ENCODE measurements at places on chromosomes 1 and 21.

- DNase-seq = no peak
Measured at GRCh38 chr1:235014756-235015155, 113.9 kb downstream of the TOMM20 start.

DNA sequence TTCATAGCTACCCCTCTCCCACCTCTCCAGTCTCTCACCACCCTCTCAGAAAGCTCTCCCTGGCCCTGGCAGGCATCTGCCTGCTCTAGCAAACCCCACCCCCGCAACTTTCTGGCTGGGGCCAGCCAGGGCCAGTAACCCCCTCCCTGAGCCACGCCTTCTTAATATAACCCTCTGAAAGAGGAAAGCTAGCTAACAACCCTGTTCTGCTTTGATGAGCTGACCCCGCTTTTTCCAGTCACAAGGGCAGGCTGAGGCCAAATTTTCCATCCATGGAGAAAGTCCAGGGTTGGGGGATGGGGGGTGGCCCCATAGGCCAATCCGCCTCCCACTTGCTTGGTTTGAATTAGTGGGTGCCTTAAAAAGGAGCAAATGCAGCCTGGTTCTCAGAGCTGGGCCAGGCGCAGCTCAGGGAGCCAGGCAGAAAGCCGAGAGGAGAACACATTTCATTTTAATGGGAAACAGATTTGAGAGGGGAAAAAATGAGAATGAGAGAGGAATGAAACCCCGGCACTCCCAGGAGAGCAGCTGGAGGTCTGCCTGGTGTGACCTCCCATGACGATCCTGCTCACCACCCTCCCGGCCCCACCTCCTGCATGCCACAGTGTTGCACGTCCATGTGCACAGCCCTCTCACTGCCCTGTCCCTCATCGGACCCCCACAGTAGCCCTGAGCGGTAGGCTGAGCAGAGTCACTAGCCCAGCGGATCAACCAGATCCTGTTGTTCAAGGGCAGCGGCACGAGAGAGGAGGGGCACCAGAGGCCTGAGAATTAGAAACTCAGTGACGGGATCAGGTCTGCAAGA lies 62.3 kb downstream of the OPTC start:
- DNase-seq = no peak

DNA sequence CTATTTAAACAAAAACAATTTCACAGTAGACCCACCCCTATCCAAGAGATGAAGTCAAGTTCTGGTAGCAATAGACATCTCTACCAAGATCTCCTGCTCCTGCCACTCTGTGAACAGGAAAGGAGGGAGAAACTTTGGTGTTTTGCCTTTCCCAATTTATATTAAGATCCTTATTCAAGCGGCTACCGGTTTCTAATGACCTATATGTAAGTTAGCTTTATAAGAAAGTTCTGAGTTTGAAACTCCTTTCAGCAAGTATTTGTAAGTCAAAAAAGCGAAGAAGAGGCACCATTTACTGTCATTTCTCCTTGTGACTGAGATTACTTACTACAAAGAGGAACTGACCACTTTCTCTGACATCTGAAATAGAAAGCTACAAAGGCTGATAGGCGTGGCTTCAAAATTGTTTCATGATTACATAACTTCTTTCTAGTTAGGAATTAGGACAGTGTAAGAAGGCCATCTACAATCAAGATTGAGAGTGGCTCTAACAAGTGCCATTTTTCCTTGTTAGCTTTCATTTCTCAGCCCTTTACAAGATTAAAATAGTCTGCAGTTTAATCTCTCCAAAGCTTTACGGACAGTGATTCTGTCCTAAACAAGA lies at the start of gene MNDA:
TSS of gene MNDA (plus strand) at position 448 of the 604 bp plus-strand sequence. CDS start 10,803 bp downstream, outside the sequence.
- no peak for DNase-seq

GRCh38 chr1:118077331-118078045 lies 107.5 kb downstream of the SPAG17 start:
- no peak for DNase-seq

- DNase-seq = no peak
Measured at GRCh38 chr1:8625491-8625890, 191.9 kb downstream of the RERE start.

DNA sequence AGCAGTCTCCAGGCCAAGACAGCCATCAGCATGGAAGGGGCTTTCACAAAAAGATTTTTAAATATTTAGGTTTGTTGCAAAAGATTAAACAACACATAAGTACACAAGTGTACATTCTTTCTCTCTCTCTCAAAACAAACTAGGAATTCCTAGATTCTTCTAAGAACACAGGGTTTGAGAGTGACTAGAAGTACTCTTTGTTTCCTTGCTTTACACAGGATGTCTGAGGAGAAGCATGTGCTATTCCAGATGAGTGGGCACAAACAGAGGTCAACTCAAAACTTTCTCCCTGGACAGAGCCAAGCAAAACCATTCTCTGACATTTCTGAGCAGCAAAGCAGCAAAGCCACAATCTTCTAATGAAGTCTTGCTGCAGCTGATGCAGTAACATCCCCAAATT lies 210.6 kb upstream of the HOOK1 start:
- DNase-seq = no peak

DNA sequence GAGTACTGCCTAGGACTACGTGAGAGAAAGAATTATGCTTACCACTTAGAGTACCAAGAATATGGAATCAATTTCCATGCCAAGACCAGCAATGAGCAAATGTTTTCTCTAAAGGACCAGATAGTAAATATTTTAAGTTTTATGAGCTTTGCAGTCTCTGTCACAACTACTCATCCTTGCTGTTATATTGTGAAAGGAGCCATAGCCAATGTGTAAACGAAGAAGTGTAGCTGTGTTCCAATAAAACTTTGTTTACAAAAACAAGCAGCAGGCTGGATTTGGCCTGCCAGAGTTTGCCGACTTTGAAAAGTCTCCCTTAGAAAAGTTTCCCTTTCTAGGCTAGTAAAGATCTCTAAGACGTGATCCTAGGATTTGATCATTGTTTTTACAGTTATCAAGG lies 128.8 kb downstream of the PDE4B start:
- DNase-seq = no peak

- DNase-seq = no peak
Measured at GRCh38 chr1:35929730-35930592, 944 bp upstream of the AGO3 start.

DNA sequence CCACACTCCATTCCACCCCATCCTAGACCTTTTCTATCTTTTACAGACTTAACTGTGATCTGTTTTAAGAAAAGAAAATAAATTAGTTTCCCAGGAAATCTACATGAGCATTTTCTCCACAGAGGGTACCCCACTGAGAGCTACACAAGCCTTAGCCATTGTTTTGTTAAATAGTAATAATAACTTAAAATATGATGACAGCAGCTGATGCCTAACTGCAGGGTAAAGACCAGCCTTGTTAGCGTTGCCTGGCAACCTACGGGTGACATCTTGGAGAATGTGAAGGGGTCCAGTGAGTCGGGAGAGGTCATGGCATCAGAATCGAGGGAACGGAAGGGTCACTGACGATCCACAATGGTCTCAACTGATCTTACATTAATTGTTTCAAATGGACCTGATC lies 233.2 kb upstream of the PBX1 start:
- DNase-seq = no peak

GRCh38 chr1:36900128-36900527 lies 134.2 kb downstream of the GRIK3 start:
- DNase-seq = no peak

DNA sequence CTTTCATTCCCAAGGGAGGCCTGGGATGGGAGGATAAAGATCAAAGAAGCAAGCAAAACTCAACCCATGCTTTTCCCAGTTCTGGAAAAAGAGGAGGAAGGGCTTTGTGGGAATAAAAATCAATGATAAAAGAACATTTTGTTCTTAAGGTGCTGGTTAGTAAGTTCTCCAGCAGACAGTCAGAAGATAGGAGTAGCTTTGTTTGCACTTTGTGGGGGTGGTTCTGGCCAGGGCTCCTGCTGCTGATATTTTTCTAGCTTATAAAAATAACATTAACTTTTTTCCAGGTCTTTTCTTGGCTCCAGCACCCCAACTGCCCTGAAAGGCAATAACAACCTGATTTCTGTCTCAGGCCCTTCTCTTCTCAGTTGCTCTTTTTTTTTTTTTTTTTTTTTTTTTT lies 220.0 kb downstream of the FGGY start:
- no peak for DNase-seq

GRCh38 chr1:117803318-117803717 lies 126.1 kb downstream of the GDAP2 start:
- DNase-seq = no peak

DNA sequence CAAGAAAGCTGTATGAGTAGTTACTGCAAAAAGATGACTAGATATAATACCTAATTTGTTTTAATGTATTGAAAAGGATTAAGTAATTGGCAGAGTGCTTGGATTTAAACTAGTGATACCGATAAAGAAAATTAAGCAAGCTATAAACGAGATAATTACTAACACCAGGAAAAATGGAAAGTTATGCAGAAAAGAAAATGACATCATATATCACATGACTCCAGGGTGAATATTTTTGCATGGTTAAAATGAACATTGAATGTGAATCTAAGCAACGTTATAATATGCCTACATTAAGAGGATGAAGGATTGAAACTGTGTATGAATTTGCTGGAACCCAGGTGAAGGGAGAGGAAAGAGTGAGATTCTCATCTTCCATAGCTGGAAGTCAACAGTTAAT lies 644.4 kb downstream of the ADGRL2 start:
- no peak for DNase-seq

- no peak for DNase-seq
Measured at GRCh38 chr1:40302475-40302874, 14.6 kb downstream of the COL9A2 start.

GRCh38 chr1:46527474-46528296 lies 23.8 kb downstream of the KNCN start:
- DNase-seq = peak; percentile 51

GRCh38 chr1:208499601-208500000 lies 255.4 kb upstream of the PLXNA2 start:
- DNase-seq = no peak

- no peak for DNase-seq
Measured at GRCh38 chr1:67601539-67601938, 83.5 kb upstream of the GADD45A start.

DNA sequence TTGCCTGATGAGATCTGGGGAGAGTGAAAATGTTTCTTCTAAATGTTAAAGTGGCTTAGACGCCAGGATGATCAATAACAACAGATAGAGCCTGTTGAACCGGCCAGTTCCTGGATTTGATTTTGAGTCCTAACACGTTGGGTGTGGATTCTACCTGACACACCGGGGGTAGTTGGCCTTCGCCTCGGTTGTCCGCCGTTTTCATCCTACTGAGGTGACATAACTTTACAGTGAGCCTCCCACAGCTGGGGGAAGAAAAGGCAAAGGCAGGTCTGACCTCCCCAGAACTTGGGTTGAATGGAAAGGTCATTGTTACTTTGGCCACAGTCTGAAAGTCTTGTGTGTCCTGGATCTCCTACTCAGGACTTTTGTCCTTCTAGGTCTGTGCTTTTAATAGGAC lies 1.1 kb downstream of the PGD start:
- no peak for DNase-seq

- DNase-seq = no peak
Measured at GRCh38 chr1:64917328-64917861, 49.0 kb downstream of the JAK1 start.

GRCh38 chr1:228174482-228175315 lies 9.1 kb downstream of the IBA57 start:
- no peak for DNase-seq

DNA sequence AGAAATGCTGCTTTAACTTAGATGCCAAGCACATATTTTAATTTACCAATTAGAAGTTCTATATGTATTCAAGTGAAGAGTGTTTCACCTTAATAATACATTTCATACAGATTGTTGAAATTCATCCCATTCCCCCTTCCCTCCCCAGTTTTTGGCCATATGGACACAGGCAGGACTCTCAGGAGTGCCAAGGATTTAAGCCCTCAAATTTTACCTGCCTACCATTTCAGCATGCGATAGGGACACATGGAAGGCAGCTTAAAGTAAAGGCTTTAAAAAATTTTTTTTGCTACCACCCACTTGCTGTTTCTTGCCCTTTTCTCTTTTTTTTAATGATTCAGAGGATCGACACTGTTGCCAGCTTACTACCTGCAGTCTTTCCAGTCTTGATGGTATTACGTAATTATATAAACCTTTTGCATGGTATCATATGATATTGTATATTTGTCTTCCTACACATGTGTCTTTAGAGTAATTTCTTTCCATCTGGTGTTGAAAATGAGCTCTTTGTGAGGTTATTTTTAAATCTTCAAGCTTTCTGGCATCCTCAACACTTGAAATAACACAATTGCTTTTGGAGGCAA lies 7.0 kb downstream of the EPB41 start:
- DNase-seq = no peak

DNA sequence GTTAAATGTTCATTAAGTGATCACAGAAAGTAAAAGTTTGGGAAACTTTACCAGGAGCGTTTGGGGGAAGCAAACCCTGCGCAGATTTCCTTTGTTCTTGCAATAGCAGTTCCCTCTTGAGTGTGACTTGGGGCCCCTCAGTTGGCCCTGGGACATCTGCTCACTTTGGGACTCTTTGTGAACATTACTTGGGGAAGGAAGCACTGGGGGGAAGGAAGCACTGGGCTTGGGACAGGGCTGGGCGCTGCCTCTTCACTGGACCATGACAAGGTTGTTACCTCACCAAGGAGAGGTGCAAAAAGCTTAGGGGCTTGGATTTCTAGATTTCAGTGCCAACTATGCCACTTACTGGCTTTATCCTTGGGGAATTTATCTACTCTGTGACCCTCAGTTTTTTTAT lies 63.5 kb downstream of the ETS2 start:
- DNase-seq = no peak

DNA sequence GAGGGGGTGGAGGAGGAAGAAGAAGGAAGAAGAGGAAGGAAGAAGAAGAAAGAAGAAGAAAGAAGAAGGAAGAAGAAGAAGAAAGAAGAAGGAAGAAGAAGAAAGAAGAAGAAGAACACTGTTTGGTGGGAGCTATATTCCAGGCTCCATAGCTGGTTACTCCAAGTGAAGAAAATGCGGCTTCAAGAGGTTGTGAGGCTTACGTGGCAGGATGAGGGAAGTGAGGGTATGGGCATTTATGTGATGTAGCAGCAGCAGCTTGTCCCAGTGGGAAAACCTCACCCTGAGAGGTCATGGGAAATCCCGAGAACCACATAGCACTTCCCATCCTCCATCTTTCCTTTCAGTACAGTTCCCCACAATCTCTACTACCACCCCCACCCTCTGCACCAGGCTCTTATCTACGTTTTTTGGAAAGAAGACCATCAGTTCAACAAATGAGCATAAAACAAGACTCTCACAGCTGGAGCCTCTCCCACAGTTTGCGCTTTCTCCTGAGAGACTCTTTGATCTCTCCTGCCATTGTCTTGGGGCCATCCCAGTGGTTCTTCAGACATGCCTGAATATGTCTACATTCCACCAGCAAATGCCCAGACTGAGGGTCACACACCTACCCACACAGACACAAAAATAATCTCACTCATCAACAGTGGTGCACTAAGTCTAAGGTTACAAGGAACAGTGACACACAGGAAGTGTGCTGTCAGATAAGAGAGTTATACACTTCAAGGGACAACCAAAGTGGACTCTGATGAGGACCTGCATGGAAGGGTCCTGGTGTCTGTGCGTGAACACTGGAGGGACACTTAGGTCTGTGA lies 77.9 kb upstream of the KCNJ15 start:
- no peak for DNase-seq
